ENCODE measurements at places on chromosomes 5 and 9. TPM values are rescaled to one million over a fixed set of nuclear protein-coding genes. Genes with fewer than 3 reads are reported as not detected.

- no peaks in the 10 kb centered on the region for H3K27me3 ChIP-seq
- H3K4me3 ChIP-seq, result no peak overlapping the region
- DNase-seq, result no peak
- H3K36me3 ChIP-seq, result no peaks in the 10 kb centered on the region
- no peaks in the 10 kb centered on the region for H3K4me1 ChIP-seq
Observed at GRCh38 chr9:82970359-82970758, 92.6 kb downstream of the RASEF start.

- H3K4me1 ChIP-seq, result peaks cover 5% of the 10 kb centered on the region
- no peaks in the 10 kb centered on the region for H3K36me3 ChIP-seq
- peak overlapping the region; percentile 25 for H3K27ac ChIP-seq
Observed at GRCh38 chr5:24539613-24540012, 105.2 kb downstream of the CDH10 start.

DNA sequence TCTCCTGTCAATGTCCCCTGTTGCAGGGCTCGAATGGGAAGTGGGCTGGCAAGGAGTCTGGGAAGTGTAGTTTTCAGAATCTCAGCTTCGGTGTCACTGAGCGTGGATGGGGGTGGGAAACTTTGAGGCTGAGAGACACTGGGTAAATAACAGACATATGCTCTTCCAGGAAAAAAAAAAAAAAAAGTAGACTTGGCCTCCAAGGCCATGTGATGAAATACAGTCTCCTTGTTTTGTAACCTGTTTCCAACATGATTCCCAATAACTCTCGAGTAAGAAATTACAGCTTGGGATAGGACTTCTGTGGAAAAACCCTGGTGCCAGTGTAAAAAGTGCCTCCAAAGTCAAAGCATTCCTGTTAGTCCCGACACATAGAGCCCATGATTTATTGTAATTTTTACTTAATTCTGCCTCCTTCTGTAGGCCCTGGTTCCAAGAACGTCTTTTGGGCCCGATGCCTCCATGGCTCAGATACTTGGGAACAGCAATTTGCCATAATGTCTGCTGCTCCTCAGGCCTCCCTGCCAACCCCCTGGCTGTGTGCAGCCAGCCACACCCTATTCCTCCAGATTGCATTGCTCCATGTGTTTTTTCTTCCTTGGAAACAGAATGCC, 119.5 kb upstream of the TNC start:
- H3K4me1 ChIP-seq, result no peaks in the 10 kb centered on the region
- no peaks in the 10 kb centered on the region for H3K36me3 ChIP-seq
- H3K27me3 ChIP-seq, result no peaks in the 10 kb centered on the region
- H3K4me3 ChIP-seq, result no peak overlapping the region
- H3K27ac ChIP-seq, result no peak overlapping the region
- no peak for DNase-seq

- H3K4me3 ChIP-seq, result no peak overlapping the region
- peaks cover 26% of the 10 kb centered on the region for H3K27me3 ChIP-seq
- H3K27ac ChIP-seq, result no peak overlapping the region
- H3K36me3 ChIP-seq, result no peaks in the 10 kb centered on the region
Observed at GRCh38 chr9:84677080-84677479, 7.6 kb downstream of the NTRK2 start.

HAND1 gene
- total RNA-seq, result 35.6 TPM

GRCh38 chr9:107905308-107906020, 415.9 kb upstream of the KLF4 start:
- no peak for DNase-seq
- no peaks in the 10 kb centered on the region for H3K4me1 ChIP-seq
- no peaks in the 10 kb centered on the region for H3K27me3 ChIP-seq
- no peak overlapping the region for H3K4me3 ChIP-seq
- no peak overlapping the region for H3K27ac ChIP-seq

- H3K36me3 ChIP-seq, result no peaks in the 10 kb centered on the region
- DNase-seq, result no peak
- no peak overlapping the region for H3K4me3 ChIP-seq
- H3K27ac ChIP-seq, result no peak overlapping the region
Observed at GRCh38 chr9:85079349-85079748, 409.8 kb downstream of the NTRK2 start.

DNA sequence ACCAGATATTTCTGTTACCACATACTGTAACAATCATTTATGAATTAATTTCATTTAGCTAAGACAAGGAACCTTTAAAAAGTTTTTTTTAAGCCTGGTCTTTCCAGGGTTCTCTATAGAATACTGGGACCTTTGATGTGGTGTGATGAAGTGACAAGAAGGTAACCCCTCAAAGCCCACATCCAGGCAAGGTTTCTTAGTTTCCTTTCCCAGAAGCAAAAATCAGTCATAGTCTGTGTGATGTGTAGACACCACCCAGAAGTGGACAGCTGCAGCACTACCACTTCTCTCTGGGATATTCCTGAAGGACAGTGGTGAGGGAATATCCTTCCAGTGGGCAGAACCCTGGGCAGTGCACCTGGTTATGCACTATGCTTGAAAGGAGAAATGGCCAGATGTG, 115.6 kb downstream of the TTC39B start:
- H3K4me1 ChIP-seq, result no peaks in the 10 kb centered on the region
- H3K27ac ChIP-seq, result no peak overlapping the region
- no peaks in the 10 kb centered on the region for H3K36me3 ChIP-seq
- no peak for DNase-seq

PRLR gene
- total RNA-seq, result 95.8 TPM
